Posterior vena cava (tissue), 2 donors: ENCODE measurements at places on chromosomes 1 and 21. TPM values are rescaled to one million over a fixed set of nuclear protein-coding genes. Genes with fewer than 3 reads are reported as not detected.

Gene NFASC
- 76.8 TPM for total RNA-seq

Gene BSND
- total RNA-seq, result not detected

Gene RBM11
- 0.95 TPM for total RNA-seq

Gene TNFRSF4
- total RNA-seq, result 2.0 TPM

Gene GPR52
- total RNA-seq, result 2.1 TPM

Gene INKA2
- total RNA-seq, result 12.4 TPM

Gene CA6
- not detected for total RNA-seq

Gene ZBED6
- 27.0 TPM for total RNA-seq

Gene SELP
- total RNA-seq, result 14.2 TPM

Gene OR2L5
- total RNA-seq, result not detected

Gene SPEN
- 68.5 TPM for total RNA-seq

Gene ST6GALNAC3
- total RNA-seq, result 12.9 TPM

Gene KCNT2
- 13.3 TPM for total RNA-seq

Gene BCAR3
- total RNA-seq, result 10.4 TPM

Gene C1orf21
- 69.3 TPM for total RNA-seq

Gene SPATA17
- 0.51 TPM for total RNA-seq

Gene PPOX
- 15.0 TPM for total RNA-seq

Gene MACO1
- 14.8 TPM for total RNA-seq

Gene TSPAN2
- 43.9 TPM for total RNA-seq

Gene TRAF3IP3
- total RNA-seq, result 3.1 TPM

Gene C1orf74
- 1.1 TPM for total RNA-seq

Gene CD247
- 2.0 TPM for total RNA-seq

Gene SDC3
- 47.1 TPM for total RNA-seq

Gene HDGF
- total RNA-seq, result 101 TPM

Gene SH2D1B
- total RNA-seq, result 0.14 TPM

Gene CD48
- 5.6 TPM for total RNA-seq

Gene NBPF26
- total RNA-seq, result 29.2 TPM

Gene OR2M7
- not detected for total RNA-seq

Gene S100B
- 2.0 TPM for total RNA-seq

Gene OR2W3
- 1.9 TPM for total RNA-seq

Gene PDZK1IP1
- 0.76 TPM for total RNA-seq

Gene ZBTB7B
- 50.5 TPM for total RNA-seq

Gene LIN28A
- not detected for total RNA-seq

Gene FNDC10
- total RNA-seq, result 3.6 TPM

Gene C21orf58
- total RNA-seq, result 0.57 TPM

Gene ATP1A2
- total RNA-seq, result 4.1 TPM

Gene CSDE1
- 724 TPM for total RNA-seq
